Mesendoderm (in vitro differentiated cells): ENCODE measurements at places on chromosomes 4 and X.

- DNase-seq: peak; percentile 19
Measured at GRCh38 chr4:183335369-183335940, 13.2 kb upstream of the CLDN24 start.

DNA sequence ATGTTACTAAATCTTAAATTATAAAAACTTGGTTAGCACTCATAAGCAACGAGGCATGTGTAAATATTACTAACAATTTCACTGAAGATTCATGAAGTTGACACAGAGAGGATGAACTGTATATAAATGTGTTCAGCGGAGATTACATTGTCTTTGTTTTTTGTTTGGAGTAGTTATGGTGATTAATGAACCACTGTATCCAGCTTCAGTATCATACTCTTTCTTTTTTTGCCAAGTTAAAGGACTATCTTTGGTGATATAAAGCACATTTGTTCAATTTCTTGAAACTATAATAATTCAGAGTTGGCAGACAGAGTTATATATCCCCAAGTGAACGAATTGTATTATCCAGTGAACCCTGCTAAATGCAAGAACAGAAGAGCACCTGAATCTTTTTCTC lies 497.6 kb downstream of the CCSER1 start:
- no peak for DNase-seq

DNA sequence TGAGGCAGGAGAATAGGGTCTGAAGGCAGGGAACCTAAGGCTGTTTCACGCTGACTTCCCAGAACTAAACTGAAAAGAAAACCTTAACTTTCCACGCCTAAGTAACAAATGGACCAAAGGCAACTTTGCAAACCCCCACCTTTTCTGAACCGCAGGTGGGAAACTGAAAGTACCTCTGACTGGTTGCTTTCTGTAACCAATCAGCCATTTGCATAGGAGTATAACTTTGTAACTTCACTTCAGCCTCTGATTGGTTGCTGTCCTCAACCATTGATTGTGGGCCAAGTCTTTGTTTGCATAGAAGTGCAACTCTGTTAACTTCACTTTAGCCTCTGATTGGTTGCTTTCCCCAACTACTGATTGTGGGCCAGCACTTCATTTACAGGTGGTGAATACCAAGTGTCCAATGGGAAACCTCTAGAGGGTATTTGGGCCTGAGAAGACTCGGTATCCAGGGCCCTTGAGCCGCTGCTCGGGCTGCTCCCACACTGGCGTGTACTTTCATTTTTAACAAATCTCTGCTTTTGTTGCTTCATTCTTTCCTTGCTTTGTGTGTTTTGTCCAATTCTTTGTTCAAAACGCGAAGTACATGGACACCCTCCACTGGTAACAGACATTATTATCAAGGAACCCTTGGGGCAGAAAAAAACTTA lies 121.6 kb upstream of the CBR4 start:
- peak; percentile 18 for DNase-seq

DNA sequence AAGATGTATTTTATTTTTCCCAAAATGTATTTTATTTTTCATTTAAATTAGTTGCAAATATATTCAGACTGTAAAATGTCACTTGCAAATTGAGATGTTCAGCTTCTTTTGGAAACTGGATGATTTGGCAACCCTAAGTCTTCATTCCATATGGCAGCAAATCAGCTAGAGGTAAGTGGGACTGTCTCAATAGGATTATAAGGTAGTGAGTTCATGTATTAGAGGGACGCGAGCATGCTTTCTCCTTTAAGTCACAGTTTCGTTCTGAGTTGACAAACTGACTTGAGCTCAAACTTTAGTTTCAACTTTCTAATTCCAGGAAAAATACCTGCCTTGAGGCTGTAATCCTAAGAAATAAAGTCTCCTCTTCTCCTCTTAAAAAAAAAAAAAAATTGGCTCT lies 44.2 kb upstream of the TMEM131L start:
- DNase-seq: no peak

- DNase-seq: no peak
Measured at GRCh38 chrX:13843150-13843721, 26.3 kb upstream of the GPM6B start.

GRCh38 chr4:123506011-123506695 lies 109.6 kb downstream of the SPRY1 start:
- DNase-seq: peak; percentile 56

DNA sequence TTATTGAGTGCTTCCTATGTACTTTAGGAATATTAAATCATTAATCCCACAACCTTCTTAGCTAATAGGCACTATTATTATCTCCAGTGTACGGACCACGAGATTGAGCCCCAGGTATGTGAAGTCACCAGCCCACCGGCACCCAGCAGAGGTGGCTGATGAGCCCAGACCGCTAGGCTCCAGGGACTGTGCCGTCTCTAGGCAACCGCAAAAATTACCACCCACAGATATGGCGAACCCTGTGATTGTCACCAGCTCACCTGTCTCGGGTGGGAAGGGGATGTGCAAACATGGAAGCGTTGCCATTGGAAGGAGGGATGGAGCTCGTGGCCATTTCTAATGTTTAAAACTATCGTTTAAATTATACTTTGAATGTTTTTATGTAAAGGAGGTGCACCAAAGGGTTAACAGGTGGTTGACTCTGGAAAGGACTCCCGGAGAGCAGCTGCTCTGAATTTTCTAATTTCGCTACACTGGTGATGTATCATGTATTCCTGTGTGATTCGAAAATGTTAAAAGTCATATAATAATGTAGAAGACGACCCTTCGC lies 21.0 kb upstream of the JAKMIP1 start:
- DNase-seq: peak; percentile 63

DNA sequence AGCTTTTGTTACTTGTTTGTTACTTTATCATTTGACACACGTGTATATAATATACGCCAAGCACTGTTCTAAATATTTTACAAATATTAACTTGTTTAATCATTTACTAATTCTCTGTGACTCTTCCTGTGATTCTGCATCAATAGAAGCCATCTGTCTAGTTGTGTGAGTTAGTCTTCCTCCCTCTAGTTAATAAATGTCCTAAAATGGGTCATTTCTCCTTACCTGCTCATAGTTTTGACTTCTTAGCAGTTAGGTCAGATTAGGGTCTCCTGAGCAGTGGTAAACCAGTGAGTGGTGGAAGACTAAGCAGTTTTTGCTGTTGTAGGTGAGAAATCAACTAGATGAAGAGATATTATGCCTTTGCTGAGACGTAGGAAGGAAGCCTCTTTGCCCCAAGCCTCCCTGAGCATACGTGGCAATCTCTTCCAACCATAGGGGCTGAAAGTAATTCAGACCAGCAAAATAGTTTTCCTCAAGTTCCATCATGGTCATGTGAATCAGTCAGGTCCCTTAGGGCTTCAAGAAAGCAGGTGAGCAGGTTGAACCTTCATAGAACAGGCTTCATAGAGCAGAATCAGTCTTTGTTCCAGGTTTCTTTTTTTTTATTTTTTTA lies 38.7 kb upstream of the THOC2 start:
- DNase-seq: no peak

DNA sequence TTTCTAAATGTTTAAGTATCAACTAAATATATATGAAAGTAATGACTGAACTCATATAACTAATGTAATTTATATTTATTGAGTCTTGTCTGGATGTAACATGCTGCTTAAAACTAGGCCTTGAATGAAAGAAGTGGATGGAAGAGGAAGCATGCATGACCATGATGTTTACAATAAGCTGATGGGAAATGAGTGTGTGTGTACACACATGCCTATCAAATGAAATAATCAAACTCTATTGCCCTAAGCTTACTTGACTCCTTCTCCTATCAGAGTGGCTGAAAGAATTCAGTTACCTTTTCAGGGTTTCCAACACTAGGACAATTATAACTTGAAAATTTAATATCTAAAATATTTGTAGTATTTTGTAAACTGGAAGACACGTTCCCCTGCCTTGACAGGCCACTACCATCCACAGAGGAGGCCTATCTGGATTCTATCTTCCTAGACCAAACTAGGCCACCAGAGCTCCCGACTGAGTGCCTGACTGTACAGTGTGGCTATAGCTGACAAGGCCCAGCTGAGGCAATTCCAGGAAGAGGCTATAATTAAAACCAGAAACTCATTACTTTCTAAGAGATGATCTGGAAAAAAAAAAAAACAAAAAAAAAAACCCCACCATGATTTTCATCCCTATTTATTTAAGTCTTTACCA lies 7.6 kb downstream of the ARSJ start:
- DNase-seq: no peak

- DNase-seq: no peak
Measured at GRCh38 chr4:122259849-122260248, 107.7 kb downstream of the BLTP1 start.

GRCh38 chr4:10758906-10759305 lies 74.3 kb upstream of the CLNK start:
- DNase-seq: no peak
